ENCODE measurements at places on chromosomes 16 and 17.
A peak's percentile ranks its signal among the peaks of the same experiment; 100 is the strongest.

GRCh38 chr16:2500430-2500917, 13.3 kb upstream of the ATP6V0C start:
- no peak for DNase-seq

DNA sequence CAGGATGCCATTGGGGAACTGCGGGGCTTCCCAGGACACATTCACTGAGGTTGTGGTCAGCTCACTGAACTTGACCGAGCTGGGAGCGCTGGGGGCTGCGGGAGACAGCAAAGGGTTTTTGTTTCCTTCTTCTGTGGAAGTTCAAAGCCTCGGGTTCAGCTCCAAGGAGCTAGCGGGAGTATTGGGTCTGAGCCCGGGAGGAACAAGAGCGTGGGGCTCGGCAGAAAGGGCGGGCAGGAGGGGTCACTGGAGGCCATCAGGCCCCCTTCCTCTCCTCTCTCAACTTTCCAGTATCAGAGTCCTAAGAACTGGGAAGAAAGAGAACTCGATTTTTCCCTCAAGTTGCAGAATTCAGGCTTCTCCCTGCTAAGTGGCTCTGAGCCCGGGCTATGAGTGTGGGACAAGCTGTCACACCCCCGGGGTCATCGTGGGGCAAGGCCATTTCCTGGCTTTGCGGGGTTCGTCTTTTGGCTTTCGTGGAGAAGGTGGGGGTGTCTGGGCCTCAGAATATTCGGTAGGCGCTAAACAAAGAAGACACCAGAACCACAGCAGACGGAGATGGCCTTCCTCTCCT, 53.6 kb upstream of the CDC42EP4 start:
- DNase-seq = no peak

DNA sequence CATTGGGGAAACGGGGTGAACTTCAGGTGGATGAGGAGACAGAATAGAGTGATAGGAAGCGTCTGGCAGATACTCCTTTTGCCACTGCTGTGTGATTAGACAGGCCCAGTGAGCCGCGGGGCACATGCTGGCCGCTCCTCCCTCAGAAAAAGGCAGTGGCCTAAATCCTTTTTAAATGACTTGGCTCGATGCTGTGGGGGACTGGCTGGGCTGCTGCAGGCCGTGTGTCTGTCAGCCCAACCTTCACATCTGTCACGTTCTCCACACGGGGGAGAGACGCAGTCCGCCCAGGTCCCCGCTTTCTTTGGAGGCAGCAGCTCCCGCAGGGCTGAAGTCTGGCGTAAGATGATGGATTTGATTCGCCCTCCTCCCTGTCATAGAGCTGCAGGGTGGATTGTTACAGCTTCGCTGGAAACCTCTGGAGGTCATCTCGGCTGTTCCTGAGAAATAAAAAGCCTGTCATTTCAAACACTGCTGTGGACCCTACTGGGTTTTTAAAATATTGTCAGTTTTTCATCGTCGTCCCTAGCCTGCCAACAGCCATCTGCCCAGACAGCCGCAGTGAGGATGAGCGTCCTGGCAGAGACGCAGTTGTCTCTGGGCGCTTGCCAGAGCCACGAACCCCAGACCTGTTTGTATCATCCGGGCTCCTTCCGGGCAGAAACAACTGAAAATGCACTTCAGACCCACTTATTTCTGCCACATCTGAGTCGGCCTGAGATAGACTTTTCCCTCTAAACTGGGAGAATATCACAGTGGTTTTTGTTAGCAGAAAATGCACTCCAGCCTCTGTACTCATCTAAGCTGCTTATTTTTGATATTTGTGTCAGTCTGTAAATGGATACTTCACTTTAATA, 7.0 kb upstream of the TMEM235 start:
- DNase-seq = no peak

DNA sequence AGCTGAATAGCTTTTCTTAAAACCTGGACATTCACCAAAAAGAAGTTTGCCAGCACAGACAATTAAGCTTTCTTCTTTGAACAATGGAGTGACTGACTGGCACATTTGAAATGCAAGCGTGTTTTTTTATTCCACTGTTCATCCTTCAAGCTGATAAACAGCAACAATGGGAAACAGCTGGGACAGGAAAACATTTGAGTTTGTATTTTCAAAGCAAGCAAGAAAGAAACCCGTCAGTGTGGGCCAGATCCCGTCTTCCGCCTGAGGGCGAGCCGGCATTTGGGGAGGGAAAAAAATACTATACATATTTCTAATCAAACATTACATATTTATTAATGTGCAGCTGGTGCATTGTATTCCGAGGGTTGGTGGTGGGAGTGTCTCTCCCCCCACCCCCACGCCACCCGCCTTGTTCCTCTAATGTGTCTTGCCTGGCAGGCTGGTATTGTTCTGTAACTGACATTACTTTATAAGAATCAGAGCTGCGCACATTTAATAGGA, 94.3 kb downstream of the CYLD start:
- DNase-seq = no peak

GRCh38 chr16:69600202-69600601, 34.4 kb downstream of the NFAT5 start:
- no peak for DNase-seq

DNA sequence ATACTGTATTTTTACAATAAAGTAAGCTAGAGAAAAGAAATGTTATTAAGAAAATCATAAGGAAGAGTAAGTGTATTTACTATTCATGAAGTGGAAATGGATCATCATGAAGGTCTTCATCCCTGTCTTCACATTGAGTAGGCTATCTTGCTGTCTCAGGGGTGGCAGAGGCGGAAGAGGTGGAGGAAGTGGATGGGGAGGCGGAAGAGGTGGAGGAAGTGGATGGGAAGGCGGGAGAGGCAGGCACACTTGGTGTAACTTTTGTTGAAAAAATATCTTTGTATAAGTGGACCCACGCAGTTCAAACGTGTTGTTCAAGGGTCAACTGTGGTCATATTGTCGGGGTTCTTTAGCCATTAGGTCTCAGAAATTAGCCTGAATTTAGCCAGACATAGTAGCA, 50.2 kb downstream of the PIGL start:
- no peak for DNase-seq

DNA sequence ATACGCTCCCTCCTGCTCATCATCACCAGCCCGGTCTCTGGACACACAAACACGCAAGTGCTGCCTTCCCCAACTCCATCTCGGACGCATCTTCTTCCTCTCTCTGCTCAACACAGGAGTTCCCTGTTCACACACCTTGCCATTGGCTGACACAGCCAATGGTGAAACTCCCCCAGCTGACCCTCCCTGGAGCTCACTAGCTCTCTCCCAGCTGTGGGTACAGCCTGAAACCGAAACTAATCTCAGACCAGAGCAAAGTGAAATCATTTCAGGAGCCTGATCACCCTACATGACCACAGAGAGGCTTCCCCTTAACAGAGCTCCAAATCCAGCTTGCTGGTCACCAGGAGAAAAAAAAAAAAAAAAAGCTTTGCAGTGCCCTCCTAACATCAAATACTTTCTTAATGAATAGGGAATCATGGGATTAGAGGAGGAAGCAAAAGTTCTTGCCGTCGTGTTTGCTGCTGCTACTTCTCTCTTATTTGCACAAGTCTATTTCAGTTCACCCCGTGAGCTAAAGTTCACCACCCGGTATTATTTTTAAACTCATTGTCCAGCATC, 8.3 kb downstream of the CUEDC1 start:
- no peak for DNase-seq

DNA sequence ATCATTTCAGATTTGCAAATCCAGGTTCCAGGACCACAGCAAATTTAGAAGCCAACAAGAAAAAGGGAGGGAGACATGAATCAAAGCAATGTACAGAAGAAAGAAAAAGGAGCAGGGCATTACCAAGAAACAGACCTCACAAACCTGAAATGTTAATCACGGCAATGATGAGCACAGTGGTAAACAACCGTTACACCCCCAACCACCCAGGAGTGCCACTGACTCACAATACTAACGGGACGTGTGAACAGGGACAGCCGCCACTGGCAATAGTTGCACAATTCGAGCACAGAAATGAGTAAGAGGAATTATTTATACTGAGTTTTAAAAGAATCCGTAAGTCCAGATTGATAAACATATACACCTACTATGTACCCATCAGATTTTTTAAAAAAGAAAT, 13.8 kb downstream of the USP22 start:
- no peak for DNase-seq

DNA sequence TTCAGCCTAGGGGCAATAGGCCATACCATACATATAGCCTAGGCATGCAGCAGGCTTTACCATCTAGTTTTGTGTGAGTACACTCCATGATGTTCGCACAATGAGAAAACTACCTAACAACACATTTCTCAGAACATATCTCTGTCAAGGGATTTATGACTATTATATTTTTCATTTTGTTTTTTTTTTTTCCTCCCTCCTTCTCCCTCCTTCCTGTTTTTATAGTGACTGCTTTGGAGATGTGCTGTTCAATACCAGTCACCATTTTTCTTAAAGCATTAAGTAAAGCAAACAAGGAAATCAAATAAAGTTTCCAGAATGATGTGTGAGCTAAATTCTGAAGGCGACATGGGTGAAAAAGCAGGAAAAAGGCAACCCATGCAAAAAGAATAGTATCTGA, 194.6 kb downstream of the STX8 start:
- DNase-seq = no peak

GRCh38 chr17:7204336-7204735, 15.3 kb downstream of the DLG4 start:
- DNase-seq = peak; percentile 33

DNA sequence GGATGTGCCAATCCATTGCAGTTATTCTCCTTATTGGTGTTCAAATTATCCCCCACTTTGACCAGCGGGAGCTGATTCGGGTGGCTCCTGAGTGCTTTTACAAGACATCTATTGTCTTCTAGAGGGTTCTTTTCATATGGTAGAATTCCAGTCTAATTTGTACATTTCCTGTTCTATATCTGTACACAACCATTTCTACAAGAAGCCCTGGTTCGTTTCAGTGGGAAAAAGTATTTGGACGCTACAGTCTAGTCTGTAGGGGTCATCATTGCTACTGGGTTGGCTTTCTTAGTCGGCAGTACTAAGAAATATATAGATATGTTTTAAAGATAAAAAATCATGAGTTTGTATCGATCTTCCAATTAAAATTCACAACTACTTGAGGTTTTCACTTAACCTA, 262.6 kb downstream of the MAP2K6 start:
- DNase-seq = no peak

GRCh38 chr17:78300962-78301820, 58.7 kb downstream of the SOCS3 start:
- DNase-seq = no peak

- no peak for DNase-seq
These were observed 57.2 kb downstream of the SOCS1 start for GRCh38 chr16:11198828-11199227.

DNA sequence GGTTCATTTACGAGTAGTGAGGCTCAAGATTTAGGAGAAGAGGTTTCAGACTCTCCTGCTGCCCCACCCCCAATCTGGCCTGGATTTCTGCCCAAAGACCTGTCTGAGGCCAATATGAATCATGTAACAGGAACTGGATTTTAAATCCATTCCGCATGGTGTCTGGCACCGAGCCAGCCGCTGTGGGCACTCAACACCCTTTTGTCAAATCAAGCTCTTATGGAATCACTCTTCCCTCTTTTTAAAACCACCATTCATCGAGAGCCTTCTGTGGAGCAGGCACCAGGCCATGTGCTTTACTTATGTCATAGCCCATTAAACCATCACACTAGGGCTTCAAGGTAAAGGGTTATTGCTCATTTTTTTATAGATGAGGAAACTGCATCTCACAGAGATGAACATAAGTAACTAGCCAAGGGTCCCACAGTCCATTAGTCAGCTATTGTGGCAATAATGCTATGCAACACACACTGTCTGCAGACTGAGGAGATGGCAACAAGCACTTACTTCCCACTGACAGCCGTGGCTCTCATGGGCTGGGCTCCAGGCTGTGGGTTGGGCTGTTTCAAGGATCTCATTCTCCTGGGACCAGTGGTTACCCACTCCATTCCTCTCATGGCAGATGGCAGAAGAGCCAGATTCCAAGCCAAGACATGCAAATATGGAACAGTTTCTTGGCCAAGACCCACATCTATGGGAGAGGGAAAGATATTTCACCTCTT, 93.6 kb downstream of the WSCD1 start:
- no peak for DNase-seq

GRCh38 chr16:12535535-12536411, 267.9 kb downstream of the CPPED1 start:
- no peak for DNase-seq

GRCh38 chr16:996681-997080, 15.1 kb downstream of the SOX8 start:
- no peak for DNase-seq

DNA sequence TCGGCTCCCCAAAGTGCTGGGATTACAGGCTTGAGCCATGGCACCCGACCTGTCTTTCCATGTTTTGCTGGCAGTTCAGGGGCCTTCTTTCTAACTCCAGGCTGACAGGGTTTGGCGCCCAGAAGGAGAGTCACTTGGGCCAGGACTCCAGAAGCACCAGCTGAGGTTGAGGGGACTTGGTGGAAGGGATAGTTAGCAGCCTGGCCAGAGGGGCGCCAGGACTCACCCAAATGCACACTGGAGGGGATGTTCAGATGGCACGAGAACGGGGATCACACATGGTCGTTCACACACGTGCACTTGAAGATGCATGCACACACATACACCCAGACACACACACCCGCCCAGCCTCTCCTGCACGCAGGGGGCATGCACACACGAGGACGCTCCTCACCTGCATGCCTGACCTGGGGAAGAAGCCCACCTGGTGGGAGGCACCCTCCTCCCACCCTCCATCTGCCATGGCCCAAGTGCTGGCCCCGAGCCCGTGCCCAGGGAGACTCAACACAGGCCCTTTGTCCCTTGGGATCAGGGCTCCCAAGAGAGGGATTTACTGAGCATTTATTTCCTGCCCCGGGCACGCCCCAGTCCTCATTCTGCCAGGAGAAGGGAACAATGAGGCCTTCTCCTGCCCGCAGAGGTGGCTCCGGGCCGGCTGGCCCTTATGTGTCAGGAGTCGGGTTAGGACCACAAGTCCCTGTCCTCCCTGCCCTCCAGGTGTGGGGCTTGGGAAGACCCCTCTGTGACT, 2.3 kb upstream of the PRSS21 start:
- DNase-seq = no peak

GRCh38 chr16:71572497-71573116, 4.3 kb downstream of the TAT start:
- no peak for DNase-seq

GRCh38 chr16:70253291-70254106, 1.8 kb upstream of the EXOSC6 start:
- peak; percentile 25 for DNase-seq

- DNase-seq = no peak
These were observed 5.0 kb downstream of the RSPRY1 start for GRCh38 chr16:57191056-57191571.

GRCh38 chr17:40025991-40026815, 11.0 kb downstream of the CSF3 start:
- DNase-seq = peak; percentile 51

GRCh38 chr17:52237151-52237550, 78.6 kb upstream of the CA10 start:
- no peak for DNase-seq

Data from activated gamma-delta T cell treated with Interleukin-2 at 50 U/mL for 16 hours (primary cell).